ENCODE measurements at places on chromosomes 7 and 10.

GRCh38 chr7:150368884-150369747, 494 bp downstream of the REPIN1 start:
- peak; percentile 65 for DNase-seq

GRCh38 chr10:19200211-19200610, 151.6 kb downstream of the MALRD1 start:
- no peak for DNase-seq

- no peak for DNase-seq
These were observed 111.7 kb downstream of the JCAD start for GRCh38 chr10:29947701-29948060.

- DNase-seq: peak; percentile 12
These were observed 78.7 kb downstream of the GATA3 start for GRCh38 chr10:8133146-8133545.

DNA sequence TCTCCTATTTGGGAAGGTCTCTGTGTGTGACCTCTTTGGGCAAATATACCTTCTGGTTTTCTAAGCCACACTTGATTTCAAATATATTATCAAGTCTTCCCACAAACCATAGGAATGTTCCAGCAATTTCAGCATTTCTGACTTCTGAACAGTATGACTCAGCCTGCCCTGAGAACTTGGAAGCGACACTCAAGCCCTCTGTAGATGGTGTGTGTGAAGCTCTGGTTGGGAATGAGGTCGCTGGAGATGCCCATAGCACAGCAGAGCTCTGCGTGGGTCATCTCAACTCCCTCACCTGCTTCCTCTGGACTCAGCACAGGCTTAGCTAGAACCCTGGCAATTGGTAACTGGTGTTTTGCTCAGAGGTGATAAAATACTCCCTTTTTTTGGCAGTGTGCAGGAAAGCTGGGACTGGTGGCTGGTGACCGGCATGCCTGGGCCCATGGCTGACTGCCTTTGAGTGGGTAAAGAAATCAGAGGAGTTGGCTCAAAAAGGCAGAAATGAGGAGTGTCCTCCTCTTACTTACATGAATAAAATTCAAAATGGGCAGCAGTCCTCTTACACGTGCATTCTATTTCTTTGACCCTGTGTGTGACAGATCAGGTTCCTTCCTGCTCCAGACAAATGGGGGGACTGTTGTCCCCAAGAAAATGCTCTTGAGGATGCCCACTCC, 87.5 kb upstream of the NRP1 start:
- peak; percentile 94 for DNase-seq

DNA sequence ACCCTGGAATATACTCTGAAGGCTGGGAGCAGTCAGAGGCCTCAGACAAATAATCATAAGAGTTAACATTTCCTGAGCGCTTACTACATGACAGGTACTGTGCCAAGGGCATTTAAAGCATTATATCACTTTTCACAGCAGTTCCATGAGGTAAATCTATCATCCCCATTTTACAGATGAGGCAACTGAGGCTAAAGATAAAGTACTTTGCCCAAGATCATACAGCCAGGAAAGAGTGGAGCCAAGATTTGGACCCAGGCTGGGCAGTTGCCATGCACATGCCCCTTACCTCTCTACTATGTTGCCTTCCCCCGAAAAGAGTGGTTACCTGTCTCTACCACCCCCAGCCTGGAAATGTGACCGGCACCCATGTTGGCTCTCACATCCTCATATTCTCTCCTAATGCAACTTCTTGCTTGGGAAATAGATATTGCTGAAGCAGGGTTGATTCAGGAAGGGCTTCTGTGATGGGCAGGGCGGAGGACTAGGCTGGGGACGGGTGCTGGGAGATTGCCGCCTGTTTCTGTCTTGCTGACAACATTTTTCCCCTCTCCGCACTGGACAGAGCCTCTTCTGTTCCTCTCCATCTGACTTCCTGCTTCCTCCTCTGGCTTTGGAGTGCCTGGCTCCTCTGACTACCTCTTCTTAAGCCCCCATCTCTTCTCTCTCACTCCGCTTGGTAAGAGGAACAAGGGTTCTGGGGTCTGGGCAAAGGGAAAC, 13.8 kb downstream of the SMO start:
- DNase-seq: no peak

DNA sequence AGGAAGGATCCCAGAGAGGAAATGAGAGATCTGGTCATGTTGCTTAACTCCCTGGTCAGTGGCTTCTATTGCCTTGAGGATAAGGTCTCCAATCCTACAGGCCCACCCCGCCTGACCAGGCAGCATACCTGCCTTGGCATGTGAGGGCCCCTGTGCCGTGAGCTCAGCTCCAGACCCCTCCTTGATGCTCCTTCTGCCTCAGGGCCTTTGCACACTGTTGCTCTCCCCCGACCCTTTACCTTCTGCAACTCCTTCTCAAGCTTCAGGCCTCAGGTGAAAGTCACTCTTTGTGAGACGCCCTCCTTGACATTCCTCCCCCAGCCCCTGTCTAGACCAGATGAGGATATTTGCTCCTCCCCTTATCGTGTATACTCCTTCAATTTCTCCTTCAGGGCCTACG, 62.8 kb downstream of the FAM241B start:
- no peak for DNase-seq

DNA sequence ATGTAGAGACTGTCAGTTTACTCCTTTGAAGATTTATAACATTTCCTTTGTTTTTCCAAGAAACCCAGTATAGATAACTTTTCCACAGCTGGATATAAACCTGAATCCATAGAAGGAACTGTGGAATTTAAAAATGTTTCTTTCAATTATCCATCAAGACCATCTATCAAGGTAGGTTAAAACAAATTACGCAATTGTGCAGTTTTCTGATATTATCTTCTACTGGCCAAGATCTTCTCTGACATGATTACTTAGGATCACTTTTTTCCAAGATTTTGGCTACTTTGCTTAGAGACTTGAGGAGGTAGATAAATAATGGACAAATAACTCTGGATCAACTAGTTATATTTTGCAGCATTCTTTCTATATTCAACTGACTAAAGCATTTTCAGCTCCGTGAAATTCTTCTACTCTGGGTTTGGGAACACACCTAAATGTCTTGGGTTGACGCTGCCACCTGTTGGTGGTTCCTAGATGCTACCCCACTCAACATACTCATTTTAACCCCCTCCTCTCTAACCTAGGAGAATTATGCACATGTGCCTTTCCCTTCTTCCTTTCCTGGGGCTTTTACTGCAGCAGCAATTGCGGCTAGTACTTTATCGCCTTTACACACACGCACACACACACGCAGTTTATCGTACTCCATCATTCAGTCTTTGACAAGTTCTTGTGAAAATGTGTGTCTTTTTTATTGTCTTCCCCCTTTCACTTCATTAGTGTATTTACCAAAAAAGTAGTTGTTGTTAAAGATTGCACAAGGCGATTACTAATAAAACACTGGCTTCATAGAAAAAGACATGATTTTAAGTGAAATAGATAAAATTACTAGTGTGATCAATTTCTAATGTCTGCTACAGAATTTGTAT, 32.7 kb downstream of the ABCB5 start:
- peak; percentile 13 for DNase-seq

DNA sequence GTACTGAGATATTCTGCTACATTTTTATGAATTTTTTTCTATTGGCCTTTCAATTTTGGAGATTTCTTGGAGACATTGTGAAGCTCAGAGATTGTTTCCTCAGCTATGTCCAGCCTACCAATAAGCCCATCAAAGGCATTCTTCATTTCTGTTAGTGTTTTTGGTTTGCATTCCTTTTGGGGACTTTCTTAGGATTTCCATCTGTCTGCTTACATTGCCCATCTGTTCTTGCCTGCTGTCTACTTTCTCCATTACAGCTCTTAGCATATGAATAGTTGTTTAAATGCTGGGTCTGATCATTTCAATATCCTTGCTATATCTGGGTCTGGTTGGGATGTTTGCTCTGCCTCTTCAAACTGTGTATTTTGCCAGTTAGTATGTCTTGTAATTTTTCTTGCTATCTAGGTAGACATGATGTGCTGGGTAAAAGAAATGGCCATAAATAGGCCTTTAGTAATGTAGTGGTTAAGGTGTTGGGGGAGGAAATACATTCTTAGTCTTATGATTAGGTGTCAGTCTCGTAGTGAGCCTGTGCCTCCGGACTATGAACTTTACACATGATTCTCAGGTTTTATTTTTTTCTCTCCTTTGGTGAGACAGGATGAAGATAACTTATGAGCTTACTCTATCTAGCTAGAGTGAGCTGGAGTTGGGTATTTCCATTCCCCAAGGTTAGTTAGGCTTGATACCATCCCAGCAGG, 32.6 kb upstream of the NME8 start:
- no peak for DNase-seq

GRCh38 chr10:132236161-132236560, 49.4 kb downstream of the DPYSL4 start:
- no peak for DNase-seq

- peak; percentile 8 for DNase-seq
These were observed 222.0 kb downstream of the LRRN3 start for GRCh38 chr7:111312966-111313365.

- no peak for DNase-seq
These were observed 50.9 kb upstream of the LEP start for GRCh38 chr7:128190051-128190647.
